ENCODE measurements at places on chromosomes 11 and 22.

DNA sequence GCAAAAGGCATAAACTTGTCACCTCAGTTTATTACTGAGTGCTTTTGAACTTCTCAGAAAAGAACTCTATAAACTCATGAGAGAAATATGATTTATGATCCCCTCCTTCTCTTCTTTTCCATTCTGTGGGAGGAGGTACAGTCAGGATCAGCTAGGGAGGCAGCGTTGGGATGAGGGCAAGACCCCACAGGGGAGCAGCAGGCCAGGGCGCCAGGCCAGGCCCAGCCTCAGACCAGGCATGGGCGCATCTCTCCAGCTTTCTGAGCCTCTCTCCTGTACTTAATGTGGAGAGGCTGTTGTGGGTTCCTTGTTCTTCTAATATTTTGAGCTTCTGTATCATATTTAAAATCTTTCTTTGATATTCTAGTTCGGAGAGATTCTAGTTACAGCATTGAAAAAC lies 71.7 kb downstream of the C22orf31 start:
- DNase-seq, result no peak

- no peak for DNase-seq
Measured at GRCh38 chr11:121240650-121241303, 51.8 kb upstream of the SC5D start.

GRCh38 chr11:46669711-46670139 lies 30.7 kb downstream of the ARHGAP1 start:
- DNase-seq, result no peak

GRCh38 chr22:43681731-43682360 lies 130.3 kb downstream of the EFCAB6 start:
- no peak for DNase-seq

DNA sequence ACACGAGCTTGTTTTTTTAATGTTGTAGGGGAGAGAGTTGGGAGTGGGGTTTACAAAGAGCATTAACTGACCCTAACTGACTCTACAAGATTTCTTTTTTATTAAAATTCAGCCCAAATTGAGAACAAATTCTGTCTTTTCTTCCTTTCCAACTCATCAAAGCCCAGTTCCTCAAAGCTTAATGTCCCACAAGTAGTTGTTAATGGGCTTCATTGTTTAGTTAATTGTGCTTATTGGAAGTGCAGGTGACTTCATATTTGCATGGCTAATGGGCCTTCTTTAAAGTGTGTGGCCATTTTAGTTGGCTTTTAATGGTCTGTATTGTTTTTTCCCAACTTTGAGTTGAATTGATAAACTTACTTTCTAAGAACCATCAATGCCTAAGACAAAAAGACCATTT lies 39.8 kb downstream of the MPPED2 start:
- no peak for DNase-seq

GRCh38 chr11:111770581-111771134 lies 4.5 kb upstream of the PPP2R1B start:
- no peak for DNase-seq

GRCh38 chr11:64245797-64246620 lies 734 bp downstream of the PPP1R14B start:
- peak; percentile 71 for DNase-seq

DNA sequence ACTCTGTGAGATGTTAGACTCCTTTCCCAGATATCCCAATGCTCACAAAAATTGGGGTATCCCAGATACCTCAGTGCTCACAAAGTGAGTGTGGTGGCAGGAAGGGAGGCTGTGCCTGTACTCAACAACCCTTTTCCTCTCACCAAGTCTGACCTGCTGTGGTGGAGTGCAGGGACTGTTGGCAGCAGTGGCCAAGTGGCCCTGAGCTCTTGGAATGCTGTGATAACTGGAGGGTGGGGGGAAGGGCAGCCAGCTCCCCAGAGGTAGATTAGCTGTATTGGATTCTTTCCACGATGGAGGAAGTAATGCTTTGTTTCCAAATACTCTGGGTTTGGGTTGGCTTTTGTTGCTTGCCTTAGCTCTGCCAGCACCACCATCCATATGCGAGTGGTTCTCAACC lies 46.0 kb upstream of the OR9Q1 start:
- no peak for DNase-seq

All from activated CD4-positive, alpha-beta T cell treated with anti-CD3 and anti-CD28 coated beads for 24 hours (primary cell).